ENCODE measurements at places on chromosomes 3 and 15.

GRCh38 chr3:178170698-178171535, 365.3 kb upstream of the KCNMB2 start:
- DNase-seq: peak; percentile 79

DNA sequence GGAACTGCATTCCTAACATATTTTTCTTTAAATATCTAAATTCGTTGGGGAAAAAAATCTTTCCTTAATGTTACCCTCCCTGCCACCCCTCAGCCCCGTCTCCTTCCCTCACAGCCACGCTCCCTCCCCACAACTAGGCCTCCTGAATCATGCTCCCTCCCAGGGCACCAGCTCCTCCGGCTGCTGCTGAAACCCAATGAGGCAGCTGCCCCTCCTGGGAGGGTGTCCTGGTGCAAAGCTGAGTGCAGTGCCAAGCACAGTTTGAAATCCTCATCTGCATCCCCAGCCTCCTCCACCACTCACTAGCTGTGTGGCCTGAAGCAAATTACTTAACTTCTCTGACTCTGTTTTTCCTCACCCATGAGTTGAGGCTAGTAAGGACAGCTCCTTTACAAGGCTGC, 2.7 kb upstream of the NR2E3 start:
- no peak for DNase-seq

- no peak for DNase-seq
These were observed 44.9 kb upstream of the ZNF385D start for GRCh38 chr3:21795921-21796320.

DNA sequence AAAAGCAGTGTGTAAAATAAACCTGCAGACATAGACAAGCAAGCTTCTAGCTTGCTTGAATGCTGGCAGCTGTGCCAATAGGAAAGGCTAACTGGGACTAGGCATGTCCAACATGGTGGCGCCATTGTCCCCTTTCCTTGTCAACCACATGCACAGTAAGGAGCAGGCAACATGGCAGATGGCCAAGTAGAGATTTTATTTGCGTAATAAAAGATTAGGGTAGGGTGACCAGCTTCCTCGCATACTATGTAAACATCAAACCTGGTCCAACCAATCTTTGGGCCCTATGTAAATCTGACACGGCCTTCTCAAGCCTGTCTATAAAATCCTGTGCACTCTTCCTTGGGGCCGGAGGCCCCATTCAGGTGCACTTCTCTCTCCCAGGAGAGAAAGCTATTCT, 575.4 kb upstream of the GOLIM4 start:
- DNase-seq: no peak

GRCh38 chr3:120192159-120192558, 92.9 kb downstream of the GPR156 start:
- no peak for DNase-seq

GRCh38 chr15:101039461-101039860, 120.3 kb downstream of the LRRK1 start:
- DNase-seq: no peak

DNA sequence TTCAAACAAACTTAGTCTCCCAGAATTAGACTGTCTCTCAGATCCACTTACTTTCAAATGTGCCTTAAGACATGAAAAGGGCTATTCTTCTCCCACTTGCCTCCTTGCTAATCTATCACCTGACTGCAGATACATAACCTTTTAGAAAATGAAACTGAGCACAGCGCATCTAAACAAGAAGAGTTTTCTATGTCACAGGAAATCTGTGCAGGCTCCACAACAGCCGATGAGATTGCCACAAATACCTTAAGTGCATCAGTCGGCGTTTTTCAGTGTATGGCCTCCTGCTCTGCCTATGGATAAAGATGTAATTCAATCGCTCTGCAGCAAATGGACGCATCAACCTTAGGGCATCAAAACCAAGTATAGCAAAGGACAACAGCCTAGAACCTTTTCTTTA, 544.2 kb downstream of the FOXP1 start:
- DNase-seq: no peak

DNA sequence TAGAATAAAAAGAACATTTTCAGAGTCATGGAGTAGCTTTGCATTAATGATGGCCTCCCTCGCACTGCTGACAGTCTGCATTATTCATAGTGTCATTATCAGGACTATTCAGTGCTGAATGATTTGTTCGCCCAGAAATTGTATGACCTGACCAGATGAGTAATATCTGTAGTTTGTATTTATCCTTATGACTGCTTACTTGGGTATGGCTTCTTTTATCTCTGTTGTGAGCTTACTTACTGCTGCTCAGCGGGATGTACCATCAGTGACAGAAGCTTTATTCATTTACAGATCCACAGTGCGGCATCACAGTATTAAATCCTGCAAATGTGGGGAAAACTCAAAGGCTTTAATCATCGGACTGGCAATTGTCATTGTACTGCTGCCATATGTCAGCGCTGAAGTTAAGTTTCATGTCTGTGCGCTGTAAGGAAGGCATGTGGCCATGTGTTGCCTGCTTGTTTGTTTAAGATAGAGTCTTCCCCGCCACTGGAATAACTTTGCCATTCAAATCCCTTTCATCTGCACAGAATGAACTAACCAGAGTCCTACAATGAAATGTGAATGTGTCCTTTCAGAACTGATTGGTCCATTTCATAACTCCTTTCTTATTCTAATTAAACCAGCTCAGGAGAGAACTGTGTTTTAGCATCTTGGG, 262.2 kb downstream of the CHL1 start:
- no peak for DNase-seq

- no peak for DNase-seq
These were observed 3.0 kb downstream of the KNG1 start for GRCh38 chr3:186719945-186720739.

Measured in Daoy (cell line).